Kidney (tissue), 22 donors: ENCODE measurements at places on chromosomes 3 and 15. TPM values are rescaled to one million over a fixed set of nuclear protein-coding genes. Genes with fewer than 3 reads are reported as not detected.

DNA sequence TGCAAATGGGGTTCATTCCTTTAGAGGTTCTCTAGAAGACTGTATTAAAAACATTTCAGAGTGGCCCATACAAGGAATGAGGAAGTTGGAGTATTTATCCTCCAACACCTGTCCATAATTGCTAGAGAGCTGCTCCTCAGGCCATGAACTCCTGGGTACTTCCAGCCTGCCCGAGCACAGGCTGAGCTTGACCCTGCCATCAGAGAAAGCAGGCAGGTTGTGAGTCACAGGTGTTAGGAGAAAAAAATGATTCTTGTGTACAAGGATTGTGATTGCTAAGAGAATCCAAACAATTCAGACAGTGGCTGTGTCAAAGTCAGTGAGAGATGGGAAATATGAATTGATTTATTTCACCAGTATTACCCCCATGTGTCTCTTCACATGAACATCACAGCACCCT is 156.8 kb upstream of the GADL1 start:
- no peaks in the 10 kb centered on the region for H3K27me3 ChIP-seq
- no peak overlapping the region for H3K27ac ChIP-seq
- H3K36me3 ChIP-seq, result no peaks in the 10 kb centered on the region
- DNase-seq, result no peak

- H3K27me3 ChIP-seq, result no peaks in the 10 kb centered on the region
- no peaks in the 10 kb centered on the region for H3K36me3 ChIP-seq
- H3K27ac ChIP-seq, result peak overlapping the region; percentile 97
- peaks cover 31% of the 10 kb centered on the region for H3K4me1 ChIP-seq
Measured at GRCh38 chr3:194135516-194135805, 487 bp upstream of the HES1 start.

The CIB2 gene
- 13.7 TPM for total RNA-seq

DNA sequence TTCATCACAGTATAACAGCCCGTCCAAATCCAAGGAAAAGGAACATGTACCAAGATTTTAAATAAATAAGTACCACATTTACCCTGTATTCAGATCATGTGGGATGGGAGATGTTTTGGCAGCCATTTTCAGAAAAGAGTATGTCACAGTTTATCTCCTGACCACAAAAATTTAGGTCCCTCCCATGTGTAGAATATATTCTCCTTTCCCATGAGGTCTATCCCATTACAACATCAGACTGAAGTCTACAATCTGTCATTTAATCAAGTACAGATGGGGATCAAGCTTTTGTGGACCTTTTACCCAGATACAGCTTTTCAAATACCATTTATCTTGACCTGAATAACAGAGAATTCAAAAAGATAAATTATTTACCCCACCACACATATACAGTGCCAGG is 444.5 kb downstream of the PLOD2 start:
- H3K27ac ChIP-seq, result no peak overlapping the region
- H3K36me3 ChIP-seq, result no peaks in the 10 kb centered on the region
- no peaks in the 10 kb centered on the region for H3K4me1 ChIP-seq

GRCh38 chr15:81520480-81520879 is 146.5 kb upstream of the TMC3 start:
- H3K4me1 ChIP-seq, result no peaks in the 10 kb centered on the region
- H3K27me3 ChIP-seq, result no peaks in the 10 kb centered on the region
- no peaks in the 10 kb centered on the region for H3K36me3 ChIP-seq
- no peak for DNase-seq

- H3K27me3 ChIP-seq, result no peaks in the 10 kb centered on the region
Measured at GRCh38 chr3:110106805-110107204, 769.5 kb upstream of the DPPA4 start.

DNA sequence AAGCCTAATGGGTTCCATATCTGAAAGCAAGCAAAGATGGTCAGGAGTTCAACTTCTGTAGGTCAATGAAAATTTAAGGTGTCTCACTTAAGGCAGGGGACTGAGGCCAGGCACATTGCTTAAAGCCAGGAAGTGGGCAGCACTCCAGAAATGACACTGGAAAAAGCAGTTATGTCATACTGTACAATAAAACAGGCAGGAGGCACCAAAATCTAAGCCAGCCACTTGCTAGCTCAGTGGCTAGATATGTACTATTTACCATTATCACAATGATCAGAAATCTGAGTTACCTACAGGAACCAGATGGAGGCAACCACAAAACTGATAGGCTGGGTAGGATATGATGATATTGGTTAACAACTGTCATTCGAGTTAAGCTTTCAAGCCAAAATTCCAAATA is 57.3 kb downstream of the FRMD5 start:
- H3K27ac ChIP-seq, result no peak overlapping the region
- H3K27me3 ChIP-seq, result no peaks in the 10 kb centered on the region
- H3K4me3 ChIP-seq, result no peak overlapping the region

The PXYLP1 gene
- 11.9 TPM for total RNA-seq

The MKRN2OS gene
- total RNA-seq, result 1.7 TPM

The RHOV gene
- 3.0 TPM for total RNA-seq

DNA sequence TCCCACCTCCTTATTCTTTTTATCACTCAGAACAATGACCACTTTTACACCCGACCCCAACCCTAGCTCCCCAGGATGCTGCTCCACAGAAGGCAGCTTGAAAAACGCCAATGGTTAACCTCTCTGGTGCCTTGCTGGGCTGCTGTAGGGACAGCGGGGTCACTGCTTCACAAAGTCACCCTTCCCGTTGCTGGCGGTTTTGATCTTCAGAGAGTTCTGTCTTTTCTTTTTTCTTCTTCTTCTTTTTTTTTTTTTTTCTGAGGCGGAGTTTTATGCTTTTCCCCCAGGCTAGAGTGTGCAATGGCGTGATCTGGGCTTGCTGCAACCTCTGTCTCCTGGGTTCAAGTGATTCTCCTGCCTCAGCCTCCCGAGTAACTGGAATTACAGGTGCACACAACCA is 20.7 kb downstream of the CEP19 start:
- no peak overlapping the region for H3K4me3 ChIP-seq
- no peaks in the 10 kb centered on the region for H3K36me3 ChIP-seq
- DNase-seq, result no peak
- no peak overlapping the region for H3K27ac ChIP-seq
- no peaks in the 10 kb centered on the region for H3K27me3 ChIP-seq

- H3K36me3 ChIP-seq, result peaks cover 5% of the 10 kb centered on the region
- no peaks in the 10 kb centered on the region for H3K4me1 ChIP-seq
Measured at GRCh38 chr15:68183616-68184315, 21.4 kb downstream of the CALML4 start.

The TTLL13 gene
- 0.54 TPM for total RNA-seq

DNA sequence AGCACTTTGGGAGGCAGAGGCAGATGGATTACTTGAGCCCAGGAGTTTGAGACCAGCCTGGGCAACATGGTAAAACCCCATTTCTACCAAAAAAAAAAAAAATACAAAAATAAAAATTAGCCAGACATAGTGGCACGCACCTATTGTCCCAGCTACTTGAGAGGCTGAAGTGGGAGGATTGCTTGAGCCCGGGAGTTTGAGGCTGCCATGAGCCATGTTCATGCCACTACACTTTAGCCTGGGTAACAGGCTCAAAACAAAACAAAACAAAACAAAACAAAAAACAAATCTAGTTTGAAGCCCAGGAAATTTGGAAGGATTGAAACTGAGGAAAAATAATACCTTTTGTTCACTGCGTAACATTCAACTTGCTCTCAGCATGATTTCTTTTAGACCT is 16.6 kb downstream of the TMOD3 start:
- no peaks in the 10 kb centered on the region for H3K27me3 ChIP-seq
- no peak overlapping the region for H3K4me3 ChIP-seq
- no peak overlapping the region for H3K27ac ChIP-seq

The UBE2Q2 gene
- total RNA-seq, result 31.6 TPM

GRCh38 chr15:74222240-74223119 is 13.6 kb upstream of the CCDC33 start:
- no peaks in the 10 kb centered on the region for H3K27me3 ChIP-seq
- DNase-seq, result peak; percentile 74
- H3K4me1 ChIP-seq, result peaks cover 7% of the 10 kb centered on the region
- no peak overlapping the region for H3K4me3 ChIP-seq
- no peak overlapping the region for H3K27ac ChIP-seq

- DNase-seq, result no peak
- H3K4me3 ChIP-seq, result no peak overlapping the region
- H3K36me3 ChIP-seq, result no peaks in the 10 kb centered on the region
- no peak overlapping the region for H3K27ac ChIP-seq
- no peaks in the 10 kb centered on the region for H3K4me1 ChIP-seq
Measured at GRCh38 chr3:71461749-71462483, 121.6 kb downstream of the FOXP1 start.

- no peak within 1 kb of the TSS for H3K27ac ChIP-seq
- H3K4me3 ChIP-seq, result peak within 1 kb of the TSS; percentile 59
- H3K4me1 ChIP-seq, result no peaks in the 10 kb centered on the region
Measured at GRCh38 chr3:45795882-45796765, at the start of gene SLC6A20. Gene SLC6A20, minus strand, starts transcription at chr3:45796536. Its CDS starts 117 bp downstream, at chr3:45796419.

DNA sequence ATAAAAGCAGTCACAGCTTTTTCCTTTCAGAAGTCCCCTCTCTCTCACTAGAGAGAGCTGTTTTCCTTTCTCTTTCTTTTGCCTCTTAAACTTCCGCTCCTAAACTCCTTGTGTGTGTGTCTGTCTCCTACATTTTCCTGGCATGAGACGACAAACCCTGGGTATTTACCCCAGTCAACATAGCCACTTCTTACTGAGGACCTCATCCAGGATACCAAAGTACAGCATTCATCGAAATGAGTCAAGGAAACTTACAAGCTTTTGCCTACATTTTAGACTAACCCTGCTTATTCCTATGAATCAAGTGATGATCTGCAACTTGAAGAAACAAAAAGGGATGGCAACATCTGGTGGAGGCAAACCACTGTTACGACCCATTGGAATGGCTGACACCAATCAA is 16.7 kb downstream of the PATL2 start:
- H3K4me1 ChIP-seq, result no peaks in the 10 kb centered on the region
- H3K36me3 ChIP-seq, result no peaks in the 10 kb centered on the region
- no peak overlapping the region for H3K4me3 ChIP-seq

The RBP2 gene
- total RNA-seq, result not detected

DNA sequence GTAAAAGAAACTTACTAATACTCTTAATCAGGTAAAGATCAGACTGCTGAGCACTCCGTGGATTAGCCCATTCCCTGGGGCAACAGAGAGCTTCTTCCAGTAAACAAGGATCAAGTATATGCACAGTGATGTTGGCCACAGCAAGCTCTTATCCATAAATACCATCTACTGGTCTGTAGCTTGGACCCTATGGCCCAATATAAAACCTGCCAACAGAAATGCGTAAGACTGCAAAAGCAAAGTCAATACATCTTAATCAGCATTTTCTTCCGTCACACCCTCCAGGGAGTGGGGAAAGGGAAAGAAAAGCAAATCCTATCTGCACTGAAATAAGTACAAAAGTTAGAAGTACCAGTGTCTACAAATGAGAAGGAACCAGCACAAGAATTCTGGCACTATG is 1082.1 kb downstream of the ZPLD1 start:
- no peaks in the 10 kb centered on the region for H3K36me3 ChIP-seq
- H3K4me3 ChIP-seq, result no peak overlapping the region
- H3K27ac ChIP-seq, result no peak overlapping the region
- DNase-seq, result no peak
- H3K4me1 ChIP-seq, result no peaks in the 10 kb centered on the region

The SLC38A3 gene
- total RNA-seq, result 1.6 TPM

The DLL4 gene
- total RNA-seq, result 9.4 TPM

The CPN2 gene
- 0.72 TPM for total RNA-seq

- no peak overlapping the region for H3K4me3 ChIP-seq
- H3K27me3 ChIP-seq, result no peaks in the 10 kb centered on the region
- no peak for DNase-seq
- H3K4me1 ChIP-seq, result no peaks in the 10 kb centered on the region
- H3K36me3 ChIP-seq, result no peaks in the 10 kb centered on the region
Measured at GRCh38 chr3:27307566-27307965, 61.6 kb downstream of the NEK10 start.

DNA sequence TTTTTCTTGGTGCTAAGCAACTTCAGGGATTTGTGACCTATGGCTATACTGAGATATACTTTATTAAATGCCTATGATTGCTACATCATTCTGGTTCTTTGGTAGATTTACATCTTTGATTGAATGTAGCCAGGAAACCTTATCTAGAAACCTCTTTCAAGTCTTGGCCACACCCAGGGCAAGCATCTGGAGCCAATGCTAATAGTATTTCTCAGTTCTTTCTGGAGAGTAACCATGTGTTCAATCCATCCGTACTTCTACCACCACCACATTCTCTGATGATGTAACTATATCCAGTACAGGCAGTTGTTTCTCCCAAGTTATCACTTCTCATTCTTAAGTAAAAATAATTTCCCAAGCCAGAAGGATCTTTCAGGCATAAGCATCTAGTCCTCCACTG is 69.0 kb downstream of the NME9 start:
- no peaks in the 10 kb centered on the region for H3K4me1 ChIP-seq
- no peak overlapping the region for H3K27ac ChIP-seq
- no peak overlapping the region for H3K4me3 ChIP-seq
- H3K27me3 ChIP-seq, result no peaks in the 10 kb centered on the region
- DNase-seq, result no peak

- no peak overlapping the region for H3K4me3 ChIP-seq
- H3K27me3 ChIP-seq, result no peaks in the 10 kb centered on the region
- DNase-seq, result peak; percentile 85
- no peaks in the 10 kb centered on the region for H3K36me3 ChIP-seq
- peak overlapping the region; percentile 54 for H3K27ac ChIP-seq
Measured at GRCh38 chr3:149536429-149536828, 61.9 kb downstream of the TM4SF4 start.

DNA sequence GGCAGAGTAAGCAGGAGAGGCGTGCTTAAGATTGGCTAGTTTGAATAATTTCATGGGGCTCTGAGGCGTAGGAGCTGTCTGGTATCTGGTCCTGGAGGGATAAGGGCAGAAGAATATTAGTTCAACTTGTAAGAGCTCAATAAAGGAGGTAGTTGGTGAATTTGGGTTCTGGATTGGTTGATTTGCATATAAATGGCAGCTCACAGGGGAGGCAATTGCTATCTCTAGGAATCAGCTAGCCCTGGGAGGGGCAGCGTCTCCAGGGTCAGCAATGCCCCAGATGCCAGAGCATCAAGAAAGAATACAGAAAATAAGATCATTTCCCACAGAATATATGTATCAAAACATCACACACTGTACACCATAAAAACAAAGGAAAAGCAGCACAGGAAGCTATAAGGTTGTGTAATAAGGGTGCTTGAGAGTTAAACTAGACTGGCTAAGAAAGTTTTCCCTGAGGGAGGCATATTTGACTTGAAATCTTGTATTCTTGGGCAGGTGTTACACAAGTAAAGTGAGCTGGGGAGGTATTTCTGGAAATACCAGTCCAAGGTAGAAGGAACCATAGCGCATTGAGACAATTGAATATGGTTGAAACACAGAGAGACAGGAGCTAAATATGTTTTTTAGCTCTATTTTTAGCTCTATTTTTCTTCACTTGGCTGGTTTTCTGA is 6.1 kb downstream of the MOBP start:
- no peaks in the 10 kb centered on the region for H3K4me1 ChIP-seq
- DNase-seq, result no peak
- no peaks in the 10 kb centered on the region for H3K36me3 ChIP-seq
- no peaks in the 10 kb centered on the region for H3K27me3 ChIP-seq

GRCh38 chr3:14699643-14700042 is 24.7 kb downstream of the C3orf20 start:
- no peak overlapping the region for H3K27ac ChIP-seq
- H3K27me3 ChIP-seq, result no peaks in the 10 kb centered on the region
- no peaks in the 10 kb centered on the region for H3K36me3 ChIP-seq
